ENCODE measurements at places on chromosomes 13 and 19.

DNA sequence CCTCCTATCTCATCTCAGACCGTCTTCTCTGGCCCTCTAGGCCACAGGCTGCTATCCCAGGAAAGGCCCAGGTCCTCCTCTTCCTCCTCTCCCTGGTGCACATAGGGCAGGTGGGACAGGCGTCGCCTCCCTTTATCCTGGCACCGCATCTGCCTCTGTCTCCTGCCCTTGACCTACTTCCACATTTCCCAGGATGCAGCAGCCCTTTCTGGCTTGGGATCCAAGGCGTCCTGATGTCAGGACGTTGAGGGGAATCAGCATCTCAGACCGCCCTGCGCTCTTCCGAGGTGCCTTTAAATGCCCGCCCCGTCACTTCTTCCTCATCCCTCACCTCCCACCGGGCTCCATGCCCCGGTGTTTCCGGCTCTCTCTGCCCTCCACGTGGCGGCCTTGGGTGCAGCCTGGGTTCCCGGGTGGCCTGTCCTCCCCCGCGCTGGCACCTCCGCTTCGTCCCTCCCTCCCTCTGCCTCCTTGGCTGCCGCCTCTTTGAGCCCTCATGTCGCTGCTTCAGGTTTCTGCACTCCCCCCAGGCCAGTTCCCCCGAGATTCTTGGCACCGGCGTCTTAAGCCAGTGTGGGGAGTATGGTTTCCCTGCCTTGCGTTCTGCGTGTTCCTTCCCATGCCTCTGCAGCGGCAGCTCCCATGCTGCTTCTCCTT, 66.3 kb downstream of the KDM4B start:
- DNase-seq, result no peak

- DNase-seq, result no peak
Observed at GRCh38 chr13:60519496-60519895, 122.5 kb downstream of the TDRD3 start.

- DNase-seq, result no peak
Observed at GRCh38 chr19:33500991-33501390, 20.6 kb downstream of the PEPD start.

GRCh38 chr19:33689138-33689746, 67.5 kb downstream of the CHST8 start:
- DNase-seq, result no peak

DNA sequence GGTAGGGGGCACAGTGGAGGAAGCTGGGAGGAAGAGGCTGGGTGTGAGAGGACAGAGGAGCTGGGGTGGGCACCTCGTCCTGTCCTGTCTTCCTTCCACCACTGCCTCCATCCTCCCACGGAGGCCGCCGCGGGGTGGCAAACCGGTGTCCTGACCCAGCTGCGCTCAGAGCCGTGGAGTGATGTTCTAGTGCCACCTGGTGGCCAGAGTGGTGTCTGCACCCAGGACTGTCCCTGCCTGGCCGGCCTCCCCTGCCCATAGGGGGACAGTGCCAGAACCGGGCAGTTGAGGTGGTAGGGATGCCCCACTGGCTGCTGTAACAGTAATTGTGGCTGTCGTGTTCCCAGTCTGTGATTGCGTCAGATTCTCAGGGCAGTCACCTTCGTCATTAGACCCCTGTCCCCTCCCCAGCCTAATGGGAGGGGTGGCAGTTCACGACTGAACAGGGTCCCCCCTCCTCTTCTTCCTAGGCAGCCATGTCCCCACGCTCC, 11.1 kb upstream of the ARRDC2 start:
- peak; percentile 87 for DNase-seq

DNA sequence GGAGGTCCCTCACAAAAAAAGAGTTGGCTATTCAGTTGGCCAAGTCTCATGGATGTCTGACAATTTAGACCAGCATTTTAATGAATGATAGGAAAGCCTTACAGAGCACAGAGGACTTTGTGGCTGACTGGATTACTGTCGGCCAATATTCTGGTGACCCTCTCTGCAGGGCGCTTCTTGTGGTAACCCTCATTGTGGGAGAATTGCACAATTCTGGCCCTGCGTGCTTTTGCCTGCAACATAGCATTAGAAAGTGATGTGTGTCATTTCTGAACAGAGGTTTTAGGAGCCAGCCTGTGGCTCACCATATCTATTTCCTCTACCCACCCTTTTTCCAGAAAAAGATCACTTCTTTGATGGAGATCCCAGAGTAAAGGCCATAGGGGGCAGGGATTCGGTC, 71.4 kb downstream of the EFNB2 start:
- peak; percentile 69 for DNase-seq

GRCh38 chr13:105272660-105273631, 1262.5 kb downstream of the EFNB2 start:
- peak; percentile 87 for DNase-seq

- DNase-seq, result no peak
Observed at GRCh38 chr19:35379992-35380391, 9.1 kb downstream of the GPR42 start.

- DNase-seq, result no peak
Observed at GRCh38 chr19:44975444-44975843, 20.3 kb downstream of the CLPTM1 start.

DNA sequence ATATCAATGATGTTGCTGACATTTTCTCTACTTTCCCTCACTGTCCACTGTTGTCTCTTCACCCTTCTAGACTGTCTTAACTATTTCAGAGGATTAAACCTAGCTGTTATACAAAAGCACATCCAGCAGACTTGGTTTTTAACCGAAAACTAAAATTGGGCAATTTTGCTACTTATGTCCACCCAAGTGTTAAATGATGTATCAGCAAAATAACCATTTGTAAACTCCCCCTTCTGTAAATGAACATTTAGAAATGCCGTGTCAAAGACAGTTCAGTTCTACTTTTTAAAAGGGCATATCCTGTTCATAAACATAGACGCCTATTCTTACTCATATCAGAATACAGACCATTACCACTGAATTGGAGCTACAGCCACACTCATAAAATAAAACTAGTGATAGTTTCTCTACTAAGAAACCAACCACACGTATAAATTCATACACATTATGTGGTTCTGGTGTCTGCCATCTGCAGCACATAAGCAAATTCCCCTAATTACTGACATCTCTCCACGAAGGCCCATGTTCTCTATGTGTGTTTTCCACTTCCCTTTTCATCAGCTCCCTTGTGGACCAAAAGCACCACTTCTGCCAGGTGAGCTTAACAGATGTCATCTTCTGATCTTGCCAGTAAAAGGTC, 1091.8 kb downstream of the PCDH9 start:
- no peak for DNase-seq

- DNase-seq, result no peak
Observed at GRCh38 chr19:40411125-40411842, 1.9 kb downstream of the PRX start.

GRCh38 chr13:51995677-51996551, 15.3 kb downstream of the ATP7B start:
- DNase-seq, result peak; percentile 82

DNA sequence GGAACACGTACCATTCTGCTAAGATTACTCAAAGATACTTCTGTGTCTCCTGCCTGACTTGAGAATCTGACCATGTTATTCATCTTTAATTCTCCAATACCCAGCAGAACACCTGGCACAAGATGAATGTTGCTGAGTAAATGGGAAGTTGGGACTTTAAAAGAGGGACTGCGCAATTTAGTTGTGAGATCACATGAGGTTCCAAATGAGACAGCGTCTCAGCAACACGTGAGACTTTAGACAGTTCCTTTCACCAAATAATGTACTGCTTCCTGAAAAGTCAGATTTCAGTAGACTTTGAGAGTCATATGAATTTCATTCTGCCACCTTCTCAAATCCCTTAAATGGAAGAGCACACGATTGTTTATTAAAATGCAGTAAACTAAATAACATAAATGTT, 36.7 kb downstream of the DOCK9 start:
- DNase-seq, result no peak

DNA sequence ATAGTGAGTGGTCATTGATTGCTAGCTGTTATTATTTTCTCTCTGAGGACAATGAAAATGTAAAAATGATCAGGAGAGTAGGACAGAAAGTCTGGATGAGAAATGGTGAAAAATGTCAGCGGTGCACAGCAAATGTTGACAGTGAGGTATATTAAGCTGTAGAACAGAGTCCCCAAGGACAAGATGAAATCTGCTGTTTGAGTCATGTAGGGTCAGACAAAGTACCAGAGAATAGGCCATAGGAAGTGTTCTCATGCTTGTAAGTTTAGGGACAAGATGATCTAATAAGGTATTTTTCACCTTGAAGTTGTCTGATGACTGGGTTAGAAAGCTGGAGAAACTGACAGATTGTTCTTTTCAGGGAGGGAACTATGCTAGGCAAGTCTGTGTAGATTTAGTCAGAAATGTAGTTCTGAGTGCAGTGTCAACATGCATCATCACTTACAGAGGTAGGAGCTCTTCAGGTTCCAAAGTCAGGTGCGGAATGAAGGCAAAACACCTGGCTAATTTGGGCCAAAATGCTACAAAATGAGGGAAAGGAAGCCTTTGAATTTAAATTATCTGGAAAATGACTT, 369.3 kb downstream of the DLEU7 start:
- DNase-seq, result no peak

DNA sequence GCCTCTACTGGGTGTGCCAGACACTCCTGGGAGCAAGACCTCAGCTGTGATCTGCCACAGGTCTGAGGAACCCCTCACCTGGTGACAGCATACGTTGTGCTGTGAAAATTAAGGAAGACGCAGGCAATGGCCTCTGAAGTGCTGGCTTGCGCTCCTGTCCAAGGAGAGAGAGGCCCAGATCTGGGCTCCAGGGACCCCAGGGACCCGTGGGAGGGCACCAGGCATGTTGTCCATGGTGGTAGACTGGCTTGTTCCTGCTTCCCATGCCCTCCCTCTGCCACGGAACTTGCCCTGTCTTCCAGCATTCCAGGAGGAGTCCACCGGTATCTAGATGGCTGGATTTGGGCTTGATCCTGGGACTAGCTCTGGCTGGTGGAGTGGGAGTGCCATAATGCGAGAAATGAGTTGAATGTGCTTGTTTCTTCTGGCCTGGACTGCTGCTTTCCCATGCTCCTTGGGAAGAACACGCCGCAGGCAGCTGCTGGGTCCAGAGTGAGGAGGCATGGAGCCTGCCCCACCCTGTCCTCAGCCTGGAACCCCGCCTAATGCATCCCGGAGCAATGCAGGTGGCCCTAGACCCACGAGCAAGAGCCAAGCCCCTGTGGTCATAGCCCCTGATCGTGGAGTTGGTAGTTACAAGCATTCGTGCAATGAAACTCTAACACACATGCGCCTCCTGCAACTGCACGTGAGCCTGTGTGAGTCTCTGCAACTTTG, 190.2 kb downstream of the TEX29 start:
- DNase-seq, result no peak

GRCh38 chr19:42114412-42114811, 17.8 kb downstream of the POU2F2 start:
- no peak for DNase-seq

- no peak for DNase-seq
Observed at GRCh38 chr13:78372581-78372980, 230.8 kb downstream of the POU4F1 start.

GRCh38 chr19:50531171-50531612, 17.5 kb upstream of the ASPDH start:
- no peak for DNase-seq

- no peak for DNase-seq
Observed at GRCh38 chr19:40960780-40961179, 30.3 kb upstream of the CYP2B6 start.

DNA sequence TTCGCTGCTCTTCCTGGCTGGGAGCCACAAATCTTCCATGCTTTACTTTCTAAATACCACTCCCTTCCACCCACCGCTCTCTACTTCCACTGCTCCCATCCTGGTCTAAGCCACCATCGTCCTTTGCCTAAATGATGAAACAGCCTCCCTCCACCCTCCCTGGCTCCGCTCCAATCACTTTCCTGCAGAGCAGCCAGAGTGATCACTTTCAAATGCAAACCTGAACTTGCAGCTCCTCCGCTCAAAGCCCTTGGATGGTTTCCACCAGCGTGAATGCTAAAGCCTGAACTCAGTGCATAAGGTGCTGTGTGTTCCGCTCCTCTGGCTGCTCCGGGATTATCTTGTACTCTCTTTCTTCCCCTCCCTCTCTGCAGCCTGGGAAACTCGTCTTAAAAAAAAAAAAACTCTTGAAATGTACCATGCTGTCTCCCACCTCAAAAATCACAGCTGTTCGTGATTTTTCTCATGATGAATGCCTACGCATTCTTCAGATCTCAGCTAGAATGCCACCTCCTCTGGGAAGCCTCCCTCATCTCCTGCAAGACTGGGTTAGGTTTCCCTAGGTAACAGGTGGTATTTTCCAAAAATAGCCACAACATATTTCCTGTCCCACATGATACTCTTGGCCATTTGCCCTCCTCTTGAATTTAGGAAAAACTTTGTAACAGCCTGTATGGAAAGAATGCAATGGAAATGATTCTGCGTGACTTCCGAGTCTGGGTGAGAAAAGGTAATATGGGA, 3.7 kb upstream of the SIN3B start:
- peak; percentile 9 for DNase-seq

GRCh38 chr13:82370316-82370715, 1512.0 kb downstream of the SLITRK1 start:
- DNase-seq, result no peak

DNA sequence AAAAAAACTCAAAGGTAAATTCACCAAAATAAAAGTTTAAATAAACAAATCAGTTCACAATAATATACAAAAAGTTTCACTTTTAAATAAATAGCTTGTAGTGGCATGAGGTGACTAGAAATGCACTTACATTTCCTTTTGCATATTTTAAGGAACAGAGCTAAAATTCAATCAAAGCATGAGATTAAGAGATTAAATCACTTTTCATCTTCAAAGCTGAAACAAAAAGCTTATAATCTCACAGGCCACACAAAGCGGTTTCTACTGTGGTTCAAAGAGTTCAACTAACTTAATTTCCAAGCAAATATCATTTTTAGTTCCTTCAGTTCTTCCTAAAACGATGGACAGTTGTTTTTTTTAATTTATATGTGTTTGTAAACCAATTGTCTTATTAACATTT, 38.9 kb downstream of the TSC22D1 start:
- DNase-seq, result no peak

GRCh38 chr13:21759463-21759862, 88.6 kb downstream of the FGF9 start:
- DNase-seq, result no peak

GRCh38 chr13:92717857-92718256, 508.8 kb upstream of the GPC6 start:
- DNase-seq, result no peak

- DNase-seq, result no peak
Observed at GRCh38 chr19:8458380-8458779, 13.6 kb downstream of the HNRNPM start.

DNA sequence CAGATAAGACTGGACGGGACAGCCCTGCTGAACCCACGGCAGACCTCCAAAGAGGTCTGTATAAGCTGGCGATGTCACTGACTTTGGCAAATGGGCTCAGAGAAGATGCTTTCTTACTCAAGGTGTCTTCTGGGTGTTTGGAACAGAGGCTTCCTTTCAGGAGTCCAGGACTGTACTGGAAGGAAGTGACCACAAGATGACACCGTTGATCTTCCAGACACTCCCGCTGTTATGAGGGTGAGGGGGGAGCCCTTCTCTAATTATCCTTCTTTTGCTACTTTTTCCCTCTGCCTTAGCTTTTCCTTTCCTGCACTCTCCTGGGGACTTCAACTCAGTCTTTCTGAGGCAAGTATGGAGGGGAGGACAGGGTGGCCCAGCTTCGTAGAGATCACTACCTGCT, 65.2 kb upstream of the ZNF599 start:
- peak; percentile 23 for DNase-seq

All from KBM-7 (cell line).